HFFc6 (cell line): ENCODE measurements at places on chromosomes 5 and 9. TPM values are rescaled to one million over a fixed set of nuclear protein-coding genes. Genes with fewer than 3 reads are reported as not detected.

EGFL7 gene
- total RNA-seq, result 4.4 to 6.1 TPM (median 4.6 TPM) in 3 replicates

CMBL gene
- total RNA-seq, result 34.8 to 40.3 TPM (median 38.3 TPM) in 3 replicates

SHLD3 gene
- 1.4 to 2.0 TPM (median 1.6 TPM) in 3 replicates for total RNA-seq

TAF11L9 gene
- total RNA-seq, result not detected in 3 replicates

TAF11L12 gene
- total RNA-seq, result not detected in 3 replicates

NEURL1B gene
- 2.0 to 7.6 TPM (median 4.4 TPM) in 3 replicates for total RNA-seq

DROSHA gene
- 66.4 and 76.4 TPM in 2 replicates for total RNA-seq

ZFP37 gene
- 1.9 to 2.3 TPM (median 2.3 TPM) in 3 replicates for total RNA-seq

GFI1B gene
- not detected in 3 replicates for total RNA-seq

ANXA2R gene
- 1.1 to 1.5 TPM (median 1.2 TPM) in 3 replicates for total RNA-seq

GABRA1 gene
- not detected in 3 replicates for total RNA-seq

OBP2B gene
- total RNA-seq, result not detected in 3 replicates

PHF24 gene
- total RNA-seq, result not detected in 3 replicates

MELK gene
- 16.6 to 35.3 TPM (median 28.8 TPM) in 3 replicates for total RNA-seq

LECT2 gene
- total RNA-seq, result not detected in 3 replicates

ENTPD2 gene
- 0.28 TPM in 1 of 3 replicates, not detected in the others for total RNA-seq

FCN2 gene
- not detected in 2 replicates for total RNA-seq

SEMA5A gene
- 58.3 to 67.2 TPM (median 61.4 TPM) in 3 replicates for total RNA-seq

CNTLN gene
- 5.1 to 9.0 TPM (median 6.2 TPM) in 3 replicates for total RNA-seq

IL7R gene
- total RNA-seq, result 37.2 and 56.1 TPM in 2 replicates

FLT4 gene
- total RNA-seq, result not detected in 3 replicates

BASP1 gene
- 97.1 to 153 TPM (median 119 TPM) in 3 replicates for total RNA-seq

SOWAHA gene
- total RNA-seq, result not detected in 3 replicates

NR4A3 gene
- total RNA-seq, result 2.2 and 2.4 TPM in 2 replicates

SLC6A7 gene
- total RNA-seq, result not detected in 3 replicates

SPATA31D4 gene
- not detected in 3 replicates for total RNA-seq

F12 gene
- total RNA-seq, result 0.63 and 0.91 TPM in 2 replicates

MCCC2 gene
- total RNA-seq, result 13.3 to 23.9 TPM (median 22.4 TPM) in 3 replicates

ANKRD20A1 gene
- total RNA-seq, result not detected in 3 replicates

IFNK gene
- total RNA-seq, result not detected in 3 replicates

SLC6A3 gene
- not detected in 2 replicates for total RNA-seq

TBC1D13 gene
- 26.9 to 29.3 TPM (median 27.1 TPM) in 3 replicates for total RNA-seq

CER1 gene
- total RNA-seq, result not detected in 3 replicates

NEUROG1 gene
- not detected in 3 replicates for total RNA-seq

KIF24 gene
- total RNA-seq, result 1.4 to 3.0 TPM (median 2.6 TPM) in 3 replicates

TRIM36 gene
- total RNA-seq, result 0.21 and 0.28 TPM in 2 replicates

SIT1 gene
- not detected in 3 replicates for total RNA-seq

CDH9 gene
- total RNA-seq, result not detected in 3 replicates

PHYHD1 gene
- total RNA-seq, result 7.0 to 9.7 TPM (median 7.7 TPM) in 3 replicates

SAXO1 gene
- total RNA-seq, result not detected in 3 replicates

CDKN2B gene
- total RNA-seq, result 8.9 to 12.1 TPM (median 9.2 TPM) in 3 replicates
